ENCODE measurements at places on chromosomes 4 and X.
A peak's percentile ranks its signal among the peaks of the same experiment; 100 is the strongest.

- no peak for DNase-seq
These were observed 7.9 kb upstream of the AMBN start for GRCh38 chr4:70583952-70584834.

GRCh38 chr4:172975651-172976229 is 192.9 kb upstream of the GALNT7 start:
- DNase-seq, result no peak

DNA sequence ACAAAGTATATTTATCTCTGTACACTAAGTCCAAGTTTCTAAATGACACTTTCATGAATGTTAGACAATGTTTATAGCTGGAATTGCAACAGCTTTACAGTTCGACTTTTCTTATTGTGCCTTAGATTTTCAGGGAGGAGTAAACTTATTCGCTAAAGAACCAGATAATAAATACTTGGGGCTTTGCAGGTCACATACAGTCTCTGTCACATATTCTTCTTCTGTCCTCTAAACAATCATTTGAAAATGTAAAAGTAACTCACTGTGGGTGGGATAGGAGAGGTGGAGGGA is 132.6 kb downstream of the SPRY1 start:
- DNase-seq, result no peak

DNA sequence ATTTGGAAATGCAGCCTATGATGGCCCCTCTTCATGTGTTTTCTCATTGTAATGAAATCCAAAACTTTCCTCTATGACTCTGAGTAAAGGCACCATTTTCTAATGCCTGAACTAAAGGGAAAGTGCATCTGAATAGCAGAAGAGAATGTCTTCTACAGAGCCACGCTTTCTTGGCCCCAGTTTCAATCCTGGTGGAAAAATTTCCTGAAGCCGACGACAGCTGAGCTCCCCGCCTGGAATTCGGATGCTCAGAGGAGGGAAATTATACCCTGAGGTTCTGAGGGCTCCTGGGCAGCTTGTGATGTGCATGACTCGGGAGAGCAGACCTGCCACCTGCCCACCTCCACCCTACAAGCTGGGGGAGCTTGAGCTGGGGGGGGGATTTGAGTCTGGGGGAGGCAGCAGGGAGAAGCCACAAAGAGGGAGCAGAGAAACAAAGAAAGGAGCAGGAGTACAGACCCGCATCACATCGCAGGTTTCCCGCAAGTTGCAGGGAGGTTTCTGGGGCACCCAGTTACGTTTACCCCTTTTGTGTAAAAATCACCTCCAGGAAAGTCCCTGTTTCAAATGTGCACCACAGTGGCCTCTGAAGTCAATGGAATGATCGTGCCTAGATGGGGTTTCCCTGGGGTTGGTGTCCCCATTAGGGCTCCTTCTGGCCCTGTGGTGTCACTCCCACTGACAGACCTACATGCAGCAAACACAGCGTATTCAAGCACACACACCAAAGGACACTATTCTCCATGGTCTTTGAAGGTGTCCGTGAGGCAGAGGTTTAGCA is 145.6 kb upstream of the RBPJ start:
- DNase-seq, result peak; percentile 81

GRCh38 chr4:53306729-53307128 is 59.1 kb downstream of the SCFD2 start:
- DNase-seq, result no peak

- no peak for DNase-seq
These were observed 643 bp downstream of the SRP72 start for GRCh38 chr4:56468097-56468422.

Data from right hindlimb (tissue), 1 donor.